ENCODE measurements at places on chromosomes 2 and 18.
A peak's percentile ranks its signal among the peaks of the same experiment; 100 is the strongest.

DNA sequence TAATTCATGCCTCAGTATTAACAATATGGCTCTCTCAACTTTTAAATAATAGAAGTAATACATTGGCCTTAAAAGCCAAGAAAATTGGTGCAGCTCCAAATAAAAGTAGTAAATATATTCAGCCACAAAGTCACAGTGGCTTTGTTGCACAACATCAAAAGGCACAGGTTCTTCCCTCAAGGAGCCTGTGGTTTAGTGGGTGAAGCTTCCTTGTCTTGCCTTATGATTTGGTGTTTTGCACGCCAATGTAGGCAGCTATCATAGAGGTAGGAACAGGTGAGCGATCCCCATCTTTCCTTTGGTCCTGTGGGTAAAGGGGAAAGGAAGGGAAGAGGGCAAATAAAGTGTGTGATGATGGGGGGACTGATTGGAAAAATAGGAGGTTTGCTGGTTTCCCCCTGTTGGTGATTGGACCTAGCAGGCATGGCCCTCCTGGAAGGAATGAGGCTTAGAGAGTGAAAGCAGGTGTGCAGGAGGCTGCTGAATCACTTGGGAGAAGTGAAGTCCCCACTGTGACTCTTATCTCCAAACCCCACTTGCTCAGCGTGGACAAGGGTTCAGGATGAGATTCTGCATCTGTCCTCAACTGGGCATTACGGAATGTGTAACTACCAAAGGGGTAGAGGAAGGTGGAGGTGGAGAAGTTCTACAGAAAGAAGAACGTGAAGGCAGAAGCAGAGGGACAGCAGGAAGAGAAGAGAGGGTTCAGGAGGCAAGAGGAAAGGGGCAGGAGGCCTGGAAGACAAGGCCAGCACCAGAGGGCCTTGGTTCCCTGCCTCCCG is 20.1 kb upstream of the TNP1 start:
- DNase-seq: no peak

DNA sequence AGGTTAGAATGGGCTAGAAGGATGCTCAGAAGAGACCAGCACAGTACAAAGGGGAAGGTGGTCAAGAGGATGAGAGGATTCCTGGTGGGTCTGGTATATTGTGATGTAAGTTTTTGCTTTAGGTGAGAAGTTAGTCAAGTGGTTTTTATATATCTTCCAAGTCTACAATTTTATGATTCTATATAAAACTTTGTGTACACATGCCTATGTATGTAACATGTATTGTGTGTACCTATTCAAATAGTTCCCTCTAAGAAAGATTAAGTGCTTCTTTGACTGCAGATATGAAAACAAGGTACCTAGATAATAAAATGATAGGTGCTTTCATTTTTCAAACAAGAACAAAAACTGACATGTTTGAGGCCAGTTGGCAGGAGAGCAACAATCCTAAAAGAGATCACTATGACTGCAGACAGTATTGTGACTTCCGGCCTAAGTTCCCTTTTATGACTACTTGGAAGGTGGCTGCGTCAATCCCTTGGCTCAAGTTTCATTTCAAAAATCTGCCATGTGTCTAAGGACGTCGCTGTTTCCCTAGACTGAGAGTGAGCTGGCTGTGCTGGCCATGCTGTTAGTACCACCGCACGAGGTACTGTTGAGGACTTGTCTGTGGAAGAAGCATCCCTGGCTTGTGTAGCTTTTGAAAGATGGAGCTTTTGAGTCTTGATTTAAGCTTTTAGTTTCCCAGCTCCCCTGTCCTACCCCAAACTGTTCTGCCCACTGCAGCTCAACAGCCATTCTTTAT is 123.1 kb downstream of the PRPF40A start:
- DNase-seq: no peak

DNA sequence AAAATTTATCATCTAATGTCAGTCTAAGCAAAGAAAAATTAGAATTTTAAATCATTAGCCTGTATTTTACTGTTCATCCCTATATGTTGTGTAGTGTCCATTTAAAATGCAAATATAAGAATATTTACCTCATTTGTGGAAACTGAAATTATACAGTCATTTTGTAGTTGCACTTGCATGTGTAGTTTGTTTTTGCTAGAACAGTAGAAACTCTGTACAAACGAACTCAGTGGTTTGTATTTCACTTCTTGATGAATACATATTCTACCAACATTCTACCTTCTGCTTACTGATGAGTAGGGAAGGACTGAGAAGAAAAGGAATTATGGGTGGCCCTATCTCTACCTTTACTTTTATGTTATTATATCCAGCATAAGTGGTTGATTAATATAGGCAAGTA is 29.7 kb downstream of the BMPR2 start:
- DNase-seq: no peak

DNA sequence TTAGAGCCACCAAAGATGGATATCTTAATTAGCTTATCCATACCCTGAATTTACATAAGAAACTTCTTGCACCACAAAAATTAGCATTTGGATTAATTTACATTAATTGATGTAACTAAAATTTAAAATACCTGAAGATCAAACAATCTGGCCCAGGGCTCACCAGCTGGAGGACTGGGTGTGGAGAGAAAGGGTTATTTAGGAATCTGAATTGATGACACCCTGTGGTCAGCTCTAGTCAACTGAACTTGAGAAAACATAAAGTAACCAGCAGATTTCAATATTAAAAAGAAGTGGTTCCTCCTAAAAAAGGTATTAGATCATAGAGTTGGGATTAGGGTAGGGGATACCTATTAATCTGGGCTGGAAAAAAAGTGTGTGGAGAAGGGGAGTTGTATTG is 122.5 kb downstream of the STRN start:
- DNase-seq: no peak

GRCh38 chr18:39462436-39462835 is 1896.8 kb upstream of the CELF4 start:
- peak; percentile 28 for DNase-seq

GRCh38 chr18:37335409-37335736 is 230.2 kb downstream of the CELF4 start:
- DNase-seq: peak; percentile 26

GRCh38 chr2:11507517-11507916 is 26.3 kb upstream of the GREB1 start:
- DNase-seq: no peak

- DNase-seq: peak; percentile 40
These were observed 38.0 kb downstream of the CMPK2 start for GRCh38 chr2:6827566-6828298.

DNA sequence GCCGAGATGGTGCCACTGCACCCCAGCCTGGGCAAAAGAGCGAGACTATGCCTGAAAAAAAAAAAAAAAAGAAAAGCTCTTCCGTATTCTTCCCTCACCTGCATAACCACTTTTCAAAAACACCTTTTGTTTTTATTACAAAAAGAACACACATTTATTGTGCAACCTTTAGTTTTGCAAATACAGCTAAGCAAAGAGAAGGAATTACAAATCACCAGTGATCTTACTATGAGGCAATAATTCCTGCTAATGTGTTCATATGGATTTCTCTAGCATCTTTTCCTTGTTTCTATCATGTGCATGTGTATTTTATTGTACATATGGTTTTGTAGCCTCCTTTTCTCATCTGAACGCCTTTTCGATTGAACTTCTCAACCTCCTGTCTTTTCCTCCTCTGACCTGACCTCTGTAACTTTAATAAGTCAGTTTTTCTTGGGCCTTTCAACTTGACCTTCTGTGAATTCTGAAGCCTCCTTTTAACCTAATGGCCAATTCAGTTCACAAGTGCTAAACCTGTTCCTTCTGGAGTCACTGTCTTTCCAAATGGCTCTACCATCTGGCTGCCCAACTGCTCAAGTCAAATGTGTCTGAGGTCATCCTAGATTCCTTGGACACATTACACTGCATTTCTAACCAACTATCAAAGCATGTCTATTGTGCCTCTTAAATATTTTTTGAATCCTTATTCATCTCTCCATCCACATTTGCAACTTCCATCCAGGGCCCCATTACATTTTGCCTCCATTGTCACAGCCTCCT is 59.1 kb upstream of the DAPL1 start:
- no peak for DNase-seq

DNA sequence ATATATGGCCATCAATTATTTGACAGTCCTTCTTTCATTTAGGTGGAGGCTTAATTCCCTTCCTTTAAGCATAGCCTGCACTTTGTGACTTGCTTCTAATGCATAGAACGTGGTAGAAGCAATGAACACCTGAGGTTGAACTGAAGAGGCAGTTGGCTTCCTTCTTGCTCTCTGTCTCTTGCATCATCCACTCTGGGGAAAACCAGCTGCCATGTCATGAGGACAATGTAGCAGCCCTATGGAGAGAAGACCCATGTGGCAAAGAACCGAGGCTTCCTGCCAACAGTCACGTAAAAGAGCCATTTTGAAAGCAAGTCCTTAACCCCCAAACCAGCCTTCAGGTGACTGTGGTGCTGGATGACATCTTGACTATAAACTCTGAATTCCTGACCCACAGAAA is 46.8 kb downstream of the ATOH8 start:
- DNase-seq: no peak

GRCh38 chr2:146048141-146048540 is 1528.2 kb upstream of the ZEB2 start:
- no peak for DNase-seq

GRCh38 chr2:3222636-3223035 is 155.0 kb downstream of the EIPR1 start:
- DNase-seq: no peak

- DNase-seq: no peak
These were observed 108.7 kb upstream of the HS6ST1 start for GRCh38 chr2:128427413-128427755.

GRCh38 chr2:177625744-177626650 is 233.4 kb downstream of the AGPS start:
- no peak for DNase-seq

DNA sequence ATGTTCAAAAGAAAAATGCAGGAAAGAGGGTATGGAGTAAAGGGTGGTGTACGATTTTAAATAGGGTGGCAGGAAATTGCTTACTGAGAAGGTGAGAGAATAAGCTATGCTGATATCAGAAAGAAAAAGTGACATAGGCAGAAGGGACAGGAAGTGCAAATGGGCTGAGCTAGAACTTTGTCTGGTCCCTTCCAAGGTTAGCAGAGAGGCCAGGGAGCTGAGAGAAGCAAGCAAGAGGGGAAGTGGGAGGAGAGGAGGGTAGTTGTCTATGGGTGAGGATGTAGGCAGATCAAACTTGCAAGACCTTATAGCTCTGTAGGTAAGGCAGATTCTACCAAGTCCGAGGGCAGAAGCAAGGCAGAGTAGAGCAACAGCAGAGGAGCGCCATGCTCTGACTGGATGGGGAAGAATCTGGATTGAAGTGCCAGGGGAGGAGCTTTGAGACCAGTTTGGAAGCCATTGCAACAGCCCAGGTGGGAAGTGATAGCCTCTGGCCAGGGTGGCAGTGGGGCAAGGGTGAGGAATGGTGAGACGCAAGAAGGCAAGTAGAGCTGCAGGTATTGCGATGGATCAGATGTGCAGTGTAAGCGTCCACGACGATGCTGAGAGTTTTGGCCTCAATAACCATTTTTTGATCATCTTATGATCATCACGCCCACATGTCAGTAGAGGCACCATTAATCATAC is 134.4 kb upstream of the APCDD1 start:
- no peak for DNase-seq

- DNase-seq: peak; percentile 55
These were observed 85.8 kb downstream of the TCF4 start for GRCh38 chr18:55501982-55502710.

All from fibroblast of upper back skin (primary cell).